Endothelial cell (in vitro differentiated cells): ENCODE measurements at places on chromosomes 6 and 20.
A peak's percentile ranks its signal among the peaks of the same experiment; 100 is the strongest.

DNA sequence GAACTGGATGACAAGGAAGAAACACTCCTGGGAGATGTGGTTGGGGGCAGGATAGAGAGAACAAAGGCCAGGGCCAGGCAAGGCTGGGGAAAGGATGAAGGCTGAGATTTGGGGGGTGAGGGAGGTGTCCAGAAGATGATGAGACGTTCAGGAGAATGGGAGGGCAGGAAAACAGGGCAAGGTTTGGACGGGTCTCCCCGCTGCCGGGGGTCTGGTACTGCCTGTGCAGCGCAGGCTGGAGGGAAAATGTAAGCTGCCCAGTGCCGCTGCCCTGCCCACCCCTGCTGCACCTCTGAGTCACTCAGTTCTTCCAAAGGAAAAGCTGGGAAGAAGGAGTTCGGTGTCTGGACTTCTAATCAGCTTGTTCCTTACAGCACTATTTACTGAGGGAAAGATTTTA, 130.9 kb downstream of the DTNBP1 start:
- no peak for DNase-seq

- DNase-seq: peak; percentile 87
Measured at GRCh38 chr6:157981395-157982101, at the start of gene SYNJ2. TSS of gene SYNJ2 (plus strand) at chr6:157981863. CDS start at chr6:157981962, 99 bp downstream.

GRCh38 chr20:24273251-24273650, 196.2 kb upstream of the SYNDIG1 start:
- DNase-seq: no peak

GRCh38 chr6:45727819-45728449, 287.7 kb downstream of the CLIC5 start:
- DNase-seq: no peak

- no peak for DNase-seq
Measured at GRCh38 chr20:55650657-55651360, 354.5 kb downstream of the CBLN4 start.

GRCh38 chr6:81878479-81878878, 126.0 kb upstream of the TENT5A start:
- DNase-seq: no peak

DNA sequence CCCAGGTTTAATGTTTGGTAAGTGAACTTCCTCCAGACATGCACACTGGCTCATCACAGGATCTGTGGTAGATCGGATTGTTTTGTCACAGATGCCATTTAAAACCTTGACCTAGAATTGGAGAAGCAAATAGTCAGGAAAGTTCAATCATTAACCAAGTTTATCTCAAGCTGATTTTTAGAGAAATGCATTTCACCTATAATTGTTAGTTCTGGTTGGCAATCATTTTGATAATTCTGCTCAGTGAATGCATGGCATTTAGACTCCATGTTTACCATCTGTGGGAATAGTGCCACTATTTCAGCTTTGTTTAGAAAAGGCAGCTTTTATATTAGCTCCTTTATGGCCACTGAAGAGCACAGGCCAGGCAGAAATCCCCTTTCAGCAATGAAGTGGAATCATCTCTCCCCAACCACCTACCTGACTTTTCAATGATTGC, 73.9 kb upstream of the IPCEF1 start:
- DNase-seq: no peak
